ENCODE measurements at places on chromosomes 12 and 14.

DNA sequence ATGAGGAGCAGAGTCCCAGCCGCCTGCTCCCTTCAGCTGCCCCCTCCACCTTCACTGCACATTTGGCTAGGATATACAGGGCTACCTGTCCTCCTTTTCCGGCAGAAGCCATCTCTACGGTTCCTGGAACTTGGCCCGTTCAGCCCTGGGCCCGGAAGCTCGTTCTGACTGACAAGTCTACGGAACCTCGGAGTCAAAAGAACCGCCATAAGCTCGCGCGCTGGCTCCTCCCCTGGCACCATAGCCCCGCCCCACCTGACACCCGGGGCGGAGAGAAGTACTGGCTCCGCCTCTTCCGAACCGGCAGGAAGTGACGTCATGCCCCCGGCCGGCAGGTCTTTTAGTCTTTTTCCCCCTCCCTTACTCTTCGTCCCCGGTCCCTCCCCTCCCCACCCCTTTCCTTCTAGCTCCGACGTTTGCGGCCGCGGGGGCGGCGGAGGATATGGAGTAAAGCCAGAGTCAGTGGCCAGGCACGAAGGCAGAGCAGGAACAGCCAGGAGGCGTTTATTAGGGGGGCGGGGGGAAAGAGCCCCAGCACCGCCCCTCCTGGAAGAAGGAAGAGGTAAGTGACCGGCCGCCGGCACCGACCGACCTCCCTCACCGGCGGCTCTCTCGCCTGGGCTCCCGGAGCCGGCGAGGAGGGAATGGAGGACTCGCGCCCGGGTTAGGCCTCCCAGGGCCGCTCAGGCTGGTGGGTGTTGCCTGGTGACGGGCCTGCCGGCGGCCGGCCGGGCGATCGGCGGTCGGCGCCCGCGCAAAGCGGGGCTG, at the start of the genes DEPDC4 and SCYL2:
Gene DEPDC4, minus strand, starts transcription at position 245 of the 768 bp plus-strand sequence. Its CDS starts 3 bp downstream, at position 242.
Gene SCYL2, plus strand, starts transcription at position 343 of the 768 bp plus-strand sequence. CDS start 15,794 bp downstream, outside the sequence.
- DNase-seq, result peak; percentile 93

GRCh38 chr14:24673534-24674203, 39.7 kb upstream of the GZMB start:
- peak; percentile 93 for DNase-seq

- DNase-seq, result no peak
Observed at GRCh38 chr12:66127650-66128049, 2.9 kb downstream of the LLPH start.

- no peak for DNase-seq
Observed at GRCh38 chr12:26749781-26750180, 83.2 kb downstream of the ITPR2 start.

DNA sequence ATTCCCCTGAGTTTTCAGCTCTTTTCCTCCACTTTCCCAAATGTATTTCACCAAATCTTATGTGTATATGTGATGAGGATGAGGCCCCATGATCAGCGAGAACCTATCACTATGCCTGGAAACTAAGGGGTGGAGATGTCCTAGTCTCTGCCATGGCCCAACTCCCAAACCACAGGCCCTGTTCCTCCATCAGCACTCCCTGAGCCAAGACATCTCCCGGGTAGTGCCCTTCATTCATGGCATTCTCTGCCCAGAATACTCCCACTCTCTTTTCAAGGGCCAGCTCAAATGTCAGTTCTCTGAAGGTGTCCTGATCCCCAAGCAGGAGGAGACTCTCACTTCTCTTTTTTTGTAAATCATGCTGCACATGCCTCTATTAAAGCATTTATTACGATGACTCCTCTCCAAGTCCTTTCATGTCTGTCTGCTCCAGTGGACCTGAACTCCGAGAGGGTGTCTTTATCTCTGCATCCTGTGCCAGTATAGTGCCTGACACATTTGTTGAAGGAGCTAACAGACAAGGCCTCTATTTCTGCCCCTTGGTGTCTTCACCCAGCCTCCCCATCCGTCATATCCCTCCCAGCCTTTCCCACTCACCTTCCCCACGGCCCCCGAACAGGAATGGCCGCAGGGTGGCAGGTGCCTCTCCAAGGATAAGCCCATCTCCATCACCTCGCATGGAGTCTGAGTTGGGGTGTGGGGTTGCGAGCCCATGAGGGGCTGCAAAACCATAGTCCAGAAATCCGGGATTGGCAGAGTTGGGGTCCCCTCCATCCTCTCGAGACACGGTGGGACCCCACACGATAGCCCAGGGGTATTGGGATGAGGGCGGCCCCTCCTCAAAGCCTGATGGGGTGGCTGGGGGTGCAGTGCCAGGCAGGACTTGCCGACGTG, 3.7 kb downstream of the PIANP start:
- no peak for DNase-seq

DNA sequence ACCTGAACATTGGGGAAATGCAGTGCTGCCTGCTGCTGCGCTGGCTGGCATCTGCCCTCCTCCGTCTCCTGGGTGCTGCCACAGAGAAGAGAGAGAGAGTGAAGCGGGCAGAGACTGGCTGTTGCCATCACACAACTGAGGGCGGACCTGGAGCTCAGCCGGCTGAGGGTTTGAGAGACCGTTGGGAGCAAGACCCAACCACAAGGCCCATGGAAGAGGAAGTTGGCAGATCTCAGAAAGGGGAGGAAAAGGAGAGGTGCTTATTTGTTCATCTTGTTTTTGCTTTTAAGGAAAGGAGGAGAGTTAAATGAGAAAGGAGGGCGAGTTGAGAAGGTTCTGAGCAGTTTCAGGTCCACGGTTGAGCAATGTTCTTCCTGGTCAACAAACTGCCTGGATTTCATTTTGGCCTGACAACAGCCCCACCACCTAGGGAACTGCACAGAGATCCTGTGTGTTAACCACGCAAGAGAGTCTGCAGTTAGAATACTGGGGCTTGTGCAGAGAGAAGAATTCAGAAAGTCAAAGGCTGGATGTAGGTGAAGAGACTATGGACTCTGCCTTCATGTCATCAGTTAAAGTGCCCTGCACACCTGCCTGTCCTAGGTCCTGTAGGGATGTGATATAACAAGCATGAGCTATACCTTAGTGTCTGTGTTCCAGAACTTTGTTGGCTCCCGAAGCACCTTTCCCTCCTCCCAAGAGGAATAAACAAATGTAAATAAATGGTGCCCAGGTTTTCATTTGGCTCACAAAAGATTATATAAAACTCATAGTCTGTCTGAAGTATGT, 124.6 kb downstream of the ETV6 start:
- DNase-seq, result no peak

DNA sequence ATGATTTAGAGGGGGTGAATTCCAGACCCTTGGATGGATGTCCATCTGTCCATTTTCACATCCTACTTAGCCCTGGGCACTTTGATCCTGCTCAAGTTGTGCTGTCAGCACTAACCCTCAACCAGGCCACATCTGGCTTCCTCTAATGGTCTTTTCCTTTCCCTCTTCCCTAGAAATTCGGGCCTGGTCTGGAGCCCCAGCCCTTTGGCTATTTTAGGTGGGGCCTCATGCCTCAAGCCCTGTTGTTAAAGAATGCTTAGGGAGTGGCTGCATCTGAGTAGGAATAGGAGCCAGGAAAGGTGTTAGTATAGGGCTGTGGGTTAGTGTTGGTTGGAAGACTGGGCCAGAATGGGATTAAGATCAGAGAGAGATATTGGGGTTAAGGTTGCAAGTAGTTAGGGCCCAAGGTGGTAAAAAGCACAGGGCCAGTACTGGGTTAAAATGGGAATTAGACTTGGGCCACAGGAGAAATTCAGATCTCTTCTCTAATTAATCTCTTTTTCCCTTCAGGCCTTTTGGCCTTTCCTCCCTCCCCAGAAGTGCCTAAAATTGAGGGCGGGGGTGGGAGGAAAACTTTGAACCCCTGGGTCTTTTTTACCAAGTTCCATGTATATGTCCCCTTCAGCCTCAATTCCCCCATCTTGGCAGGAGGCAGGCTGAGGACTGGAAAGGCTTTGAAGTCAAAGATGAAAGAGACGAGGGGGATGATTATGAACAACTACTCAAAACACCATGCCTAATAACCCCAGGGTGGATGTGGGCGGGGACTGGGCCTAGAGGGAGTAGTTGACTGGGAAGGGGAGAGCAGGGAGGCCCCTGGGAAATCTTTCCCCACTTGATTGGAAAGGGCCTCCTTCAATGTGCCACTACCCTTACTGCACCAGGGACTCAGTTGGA, 4.0 kb upstream of the ZNF385A start:
- no peak for DNase-seq

GRCh38 chr14:34425095-34425851, 36.8 kb downstream of the SPTSSA start:
- DNase-seq, result no peak

- no peak for DNase-seq
Observed at GRCh38 chr12:58757422-58757821, 162.9 kb downstream of the LRIG3 start.

DNA sequence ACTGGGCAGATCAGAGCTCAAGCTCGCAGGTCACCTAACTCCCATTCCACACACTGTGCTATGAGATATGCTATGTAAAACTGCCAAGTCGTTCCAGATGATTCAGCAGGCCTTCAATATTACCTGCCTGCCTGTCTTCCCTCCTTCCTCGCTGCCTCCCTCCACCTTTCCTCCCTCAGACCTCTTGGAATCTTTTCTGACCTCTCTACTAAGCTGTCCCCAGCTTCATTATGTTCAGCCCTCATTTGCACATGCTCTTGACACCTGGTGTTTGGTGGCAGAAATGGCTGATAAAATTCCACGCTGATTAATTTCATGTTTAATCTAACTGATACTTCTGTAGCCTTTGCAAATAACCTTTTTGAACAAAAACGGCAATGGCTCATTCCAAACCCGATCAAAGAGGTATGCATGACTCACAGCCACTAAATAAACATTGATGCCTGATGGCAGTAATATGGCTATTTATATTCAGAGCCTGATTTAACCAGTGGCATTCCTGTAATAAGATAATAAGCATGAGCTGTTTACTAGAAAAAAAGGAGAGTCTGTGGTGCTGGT, 130.8 kb upstream of the EGLN3 start:
- DNase-seq, result no peak

DNA sequence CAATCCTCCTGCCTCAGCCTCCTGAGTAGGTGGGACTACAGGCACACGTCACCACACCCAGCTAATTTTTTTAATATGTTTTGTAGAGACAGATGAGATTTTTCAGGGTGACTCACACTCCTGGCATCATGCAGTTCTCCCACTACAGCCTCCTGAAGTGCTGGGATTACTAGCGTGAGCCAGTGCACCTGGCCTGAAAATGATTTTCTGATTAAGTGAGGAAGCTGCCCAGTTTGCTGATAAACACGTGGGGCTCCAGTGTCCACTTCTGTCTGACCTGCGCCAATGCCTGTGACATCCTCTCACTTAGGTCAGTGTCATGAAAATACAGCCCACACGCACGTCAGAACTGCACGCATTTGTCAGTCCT, 37.0 kb upstream of the SFSWAP start:
- no peak for DNase-seq

DNA sequence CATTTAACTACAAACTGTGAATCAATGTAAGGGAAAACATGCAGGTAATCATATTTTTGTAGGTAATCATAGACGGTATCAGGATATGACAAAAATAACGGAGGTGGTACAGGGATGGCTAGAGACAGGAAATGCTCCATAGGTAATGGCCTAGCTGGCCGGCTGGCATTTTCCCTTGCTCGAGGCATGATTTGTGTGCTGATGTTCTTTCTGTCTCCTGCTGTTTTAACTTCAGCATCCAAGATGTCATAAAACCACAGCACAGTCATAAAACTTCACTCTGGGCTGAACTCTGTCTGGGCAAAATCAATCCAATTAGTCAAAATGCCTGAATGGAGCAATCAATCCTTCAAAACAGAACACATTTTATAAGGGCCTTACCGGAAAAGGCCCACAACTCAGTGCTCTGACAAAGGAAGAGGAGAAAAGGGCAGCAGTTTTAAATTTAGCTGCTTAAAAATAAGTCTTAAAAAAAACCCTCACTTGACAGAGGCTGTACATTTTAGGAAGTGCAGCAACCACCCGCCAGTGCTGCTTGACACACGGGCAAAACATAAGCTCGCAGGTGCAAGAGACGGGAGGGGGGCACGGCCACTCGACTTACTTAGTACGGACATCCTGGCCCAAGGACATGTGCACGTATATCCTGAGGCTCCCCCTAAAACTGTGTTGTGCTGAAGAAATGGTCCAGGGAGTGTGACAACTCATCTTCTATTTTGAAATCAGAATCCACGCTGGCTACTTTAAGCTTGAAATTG, 40.5 kb upstream of the GPR68 start:
- DNase-seq, result no peak

DNA sequence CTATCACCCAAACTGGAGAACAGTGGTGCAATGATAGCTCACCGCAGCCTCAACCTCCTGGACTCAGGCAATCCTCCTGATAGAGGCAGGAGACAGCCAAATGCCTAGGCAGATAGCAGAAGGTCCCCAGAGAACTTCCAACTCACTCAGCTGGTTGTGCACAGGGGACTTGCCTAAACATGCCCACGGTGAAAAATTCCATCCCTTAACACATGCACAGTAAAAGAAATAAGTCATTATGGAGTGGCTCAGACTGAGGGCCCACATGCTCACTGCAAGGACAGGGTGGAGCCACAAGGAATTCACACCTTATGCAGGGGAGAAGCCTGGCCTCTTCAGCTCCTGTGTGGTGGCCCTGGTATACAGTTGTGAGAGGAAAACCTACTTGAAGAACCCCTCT, 525.8 kb upstream of the ATP2B1 start:
- no peak for DNase-seq

DNA sequence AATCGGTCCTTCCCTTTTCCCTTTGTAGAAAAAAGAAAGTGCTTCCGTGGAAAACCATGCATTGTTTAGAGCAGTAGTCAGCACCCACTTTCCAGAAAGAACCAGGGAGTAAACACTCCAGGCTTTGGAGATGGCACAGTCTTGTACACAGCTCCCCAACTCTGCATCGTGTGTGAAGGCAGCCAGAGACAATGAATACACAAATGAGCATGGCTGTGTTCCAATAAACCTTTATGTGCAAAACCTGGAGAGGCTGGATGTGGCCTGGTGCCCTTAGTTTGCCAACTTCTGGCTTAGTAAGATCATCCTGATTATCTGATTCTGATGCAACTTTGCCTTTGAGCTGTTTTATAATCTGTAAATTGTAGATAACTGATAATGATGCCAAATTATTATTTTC, 463.4 kb upstream of the TMEM132C start:
- DNase-seq, result no peak
